Right ventricle myocardium inferior (tissue), 1 donor: ENCODE measurements at places on chromosomes 12 and 14.

DNA sequence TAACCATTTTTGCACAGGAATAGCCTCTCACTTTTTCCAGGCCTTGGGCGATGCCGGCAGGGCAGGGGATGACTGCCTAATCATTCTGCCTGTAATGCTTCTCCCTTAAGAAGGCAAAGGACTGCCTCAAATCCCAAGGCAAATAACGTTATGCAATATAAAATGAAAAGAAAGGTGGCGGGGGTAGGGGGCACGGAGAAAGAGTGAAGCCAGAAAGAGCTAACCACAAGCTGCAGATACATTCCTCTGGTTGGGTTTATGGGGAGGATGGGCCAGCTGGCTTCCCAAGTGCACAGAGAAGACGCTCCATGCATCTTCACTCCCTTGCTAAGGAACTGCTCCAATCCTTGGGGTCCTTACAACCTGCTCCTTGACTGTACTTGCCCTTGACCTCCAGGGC is 229.5 kb downstream of the FOXN3 start:
- no peak for DNase-seq

DNA sequence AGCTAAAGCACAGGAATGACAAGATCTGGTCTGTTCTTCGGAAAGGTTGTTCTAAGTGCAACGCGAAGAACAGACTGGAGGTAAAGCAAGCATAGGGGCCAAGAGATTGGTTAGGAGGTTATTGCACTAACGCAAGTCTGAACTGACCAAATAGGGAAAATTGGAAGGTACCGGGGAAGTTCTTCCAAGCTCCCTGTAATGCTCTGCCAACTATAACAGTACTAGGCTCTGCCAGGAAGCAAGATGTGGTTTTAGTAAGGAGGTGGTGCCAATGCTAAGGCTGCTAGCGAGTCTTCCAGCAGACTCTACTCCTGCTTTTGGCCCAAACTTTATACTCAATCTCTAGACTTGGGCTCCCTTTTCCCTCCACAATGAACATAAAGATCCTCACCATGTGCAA is 138.6 kb downstream of the PAWR start:
- no peak for DNase-seq

DNA sequence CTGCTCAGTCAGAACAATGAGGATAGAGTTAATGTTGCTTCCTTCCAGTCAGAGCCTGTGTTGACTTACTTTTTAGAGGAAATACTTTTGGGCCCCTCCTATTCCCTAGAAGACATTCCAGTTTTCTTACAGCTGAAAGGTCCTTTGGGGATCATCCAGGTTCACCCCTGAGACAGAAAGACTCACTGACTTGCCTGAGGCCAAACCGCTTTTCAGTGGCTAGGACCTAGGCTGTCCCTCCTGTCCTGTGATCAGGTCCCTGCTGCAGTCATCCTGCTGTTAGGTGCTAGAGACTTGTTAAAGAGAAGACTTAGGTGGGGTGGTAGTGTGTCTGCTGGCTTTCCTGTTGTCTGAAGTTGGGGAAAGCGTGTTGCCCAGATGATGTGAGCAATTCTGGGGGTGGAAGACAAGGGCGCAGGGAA is 39.6 kb downstream of the SUSD6 start:
- no peak for DNase-seq

DNA sequence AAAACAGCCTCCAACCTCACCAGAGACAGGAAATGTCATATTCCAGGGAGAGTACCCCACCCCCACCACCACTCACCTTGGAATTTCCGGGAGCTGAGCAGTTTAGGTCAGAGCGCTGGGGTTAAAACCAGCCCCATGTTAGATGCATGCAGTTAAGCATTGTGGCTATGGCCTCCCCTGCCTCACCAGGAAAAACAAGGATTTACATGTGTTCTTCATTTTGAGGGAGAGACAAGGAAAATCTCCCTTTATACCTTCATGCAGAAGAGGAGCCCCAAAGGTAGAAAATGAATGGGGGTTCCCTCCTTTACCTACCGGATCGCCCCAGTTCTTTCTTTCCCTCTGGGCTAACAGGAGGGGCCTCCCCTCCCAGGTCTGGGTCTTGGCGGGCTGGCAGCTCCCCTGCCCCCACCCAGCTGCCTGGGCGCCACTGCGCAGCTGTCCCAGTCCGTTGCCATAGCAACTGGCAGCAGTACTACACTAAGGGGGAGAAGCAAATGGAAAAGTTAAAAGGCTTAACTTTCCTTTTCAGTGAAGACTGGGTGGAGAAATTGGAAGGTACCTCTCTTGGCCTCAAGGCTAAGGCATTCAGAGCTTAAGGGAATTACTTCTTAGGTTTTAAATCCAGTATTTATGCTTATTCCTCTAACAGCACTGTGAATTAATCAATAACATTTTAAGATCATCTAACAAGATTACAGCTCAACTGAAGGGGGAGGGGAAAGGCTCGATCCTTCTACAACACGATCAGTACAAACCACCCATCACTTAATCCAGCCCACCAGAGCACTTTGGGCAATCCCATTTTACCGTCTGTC is 20.5 kb downstream of the CBX5 start:
- DNase-seq, result peak; percentile 80

DNA sequence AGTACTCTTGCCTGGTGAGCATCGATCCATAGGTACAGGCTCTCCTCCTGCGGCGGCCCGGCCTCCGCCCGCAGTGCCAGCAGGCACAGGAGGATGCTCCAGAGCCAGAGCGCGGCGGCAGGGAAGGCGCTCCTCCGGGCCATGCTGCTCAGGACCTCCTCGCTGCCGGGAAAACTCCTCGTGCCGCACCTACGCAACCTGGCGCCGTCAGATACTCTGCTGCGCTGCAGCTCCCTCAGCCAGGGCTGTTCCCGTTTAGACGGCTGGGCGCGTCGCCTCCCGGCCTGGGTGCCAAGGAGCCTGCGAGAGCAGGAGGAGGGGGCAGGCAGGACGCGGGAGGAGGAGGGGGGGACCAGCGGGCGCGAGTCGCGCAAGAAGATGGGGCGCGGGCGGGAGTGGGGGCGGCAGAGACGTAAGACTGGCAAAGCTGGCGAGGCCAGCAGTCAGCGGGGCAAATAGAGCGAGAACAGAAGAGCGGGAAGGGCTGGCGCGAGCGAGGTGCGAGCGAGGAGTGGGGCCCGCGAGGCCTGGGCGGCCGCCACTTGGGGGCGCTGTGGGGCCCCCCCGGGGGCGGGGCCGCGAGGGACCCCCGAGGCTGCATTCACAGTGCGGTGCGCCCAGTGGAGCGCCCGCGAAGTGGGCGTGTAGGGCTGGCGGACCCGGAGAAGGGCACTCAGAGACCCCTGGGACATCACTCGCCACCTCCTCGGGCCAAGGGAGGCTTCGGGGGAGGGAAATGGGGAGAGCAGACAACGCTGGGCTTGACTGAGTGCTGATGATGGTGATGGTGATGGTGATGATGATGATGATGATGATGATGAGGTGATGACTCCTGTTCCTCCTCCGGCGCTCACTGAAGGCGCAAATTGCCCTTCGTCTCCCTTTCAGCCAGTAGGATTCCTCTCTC is at the start of gene WIF1:
TSS of gene WIF1 (minus strand) at position 257 of the 907 bp plus-strand sequence. CDS start at position 143, 114 bp downstream.
- peak; percentile 72 for DNase-seq

GRCh38 chr14:104644656-104645378 is 40.2 kb upstream of the TMEM179 start:
- DNase-seq, result peak; percentile 3

- no peak for DNase-seq
Observed at GRCh38 chr14:71338153-71338552, 430.9 kb downstream of the PCNX1 start.

- DNase-seq, result no peak
Observed at GRCh38 chr12:92971859-92972524, 42.9 kb upstream of the EEA1 start.

DNA sequence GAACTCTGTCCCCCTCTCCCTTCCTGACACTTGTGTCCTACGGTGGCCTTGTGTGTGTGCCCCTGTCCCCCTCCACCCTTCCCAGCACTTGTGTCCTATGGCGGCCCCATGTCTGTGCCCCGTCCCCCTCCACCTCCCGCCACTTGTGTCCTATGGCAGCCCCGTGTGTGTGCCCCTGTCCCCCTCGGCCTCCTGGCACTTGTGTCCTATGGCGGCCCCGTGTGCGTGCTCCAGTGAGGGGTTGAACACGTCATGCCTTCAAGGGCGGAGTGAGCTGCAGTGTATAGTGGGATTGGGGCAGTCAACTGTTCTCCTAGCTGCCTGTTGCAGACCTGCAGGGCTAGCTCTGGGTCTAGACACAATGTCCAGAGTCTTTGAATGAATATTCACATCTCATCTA is 108.7 kb downstream of the GLT1D1 start:
- DNase-seq, result no peak

- DNase-seq, result no peak
Observed at GRCh38 chr12:54598970-54599369, 10.5 kb upstream of the PPP1R1A start.

DNA sequence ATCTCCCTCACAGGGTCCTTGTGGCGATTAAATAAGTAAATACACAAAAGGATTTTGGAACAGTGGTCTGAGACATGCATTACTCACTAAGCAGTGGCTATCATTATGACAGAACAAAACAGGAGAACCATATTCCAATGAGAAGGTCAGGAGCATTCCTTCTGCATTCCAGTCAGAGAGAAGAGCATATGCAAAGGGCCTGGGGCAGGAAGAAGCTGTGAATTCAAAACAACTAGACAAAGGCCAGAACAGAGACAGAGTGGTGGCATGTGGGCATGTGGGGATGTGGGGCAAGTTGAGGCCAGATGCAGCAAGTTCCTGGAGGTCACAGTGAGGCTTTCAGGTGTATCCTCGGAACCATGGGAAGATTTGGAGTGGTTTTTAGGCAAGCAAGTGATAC is 70.1 kb upstream of the VRK1 start:
- DNase-seq, result no peak

DNA sequence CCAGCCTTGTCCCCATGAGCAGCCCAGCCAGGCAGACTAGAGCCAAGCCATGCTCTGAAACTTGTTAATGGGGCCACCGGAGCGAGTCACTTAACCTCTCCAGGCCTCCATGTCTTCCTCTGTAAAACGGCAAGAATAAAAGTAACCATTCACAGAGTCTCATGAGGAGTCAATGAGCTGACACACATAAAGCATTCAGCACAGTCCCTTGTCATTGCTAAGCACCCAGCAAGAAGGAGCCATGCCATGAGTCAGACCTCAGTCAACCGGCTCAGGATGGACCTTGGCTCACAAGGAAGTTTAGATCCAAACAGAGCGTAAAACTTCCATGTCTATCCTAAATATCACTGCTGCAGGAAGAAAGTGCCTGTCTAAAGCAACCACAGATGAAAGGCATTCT is 10.6 kb downstream of the FICD start:
- DNase-seq, result no peak

DNA sequence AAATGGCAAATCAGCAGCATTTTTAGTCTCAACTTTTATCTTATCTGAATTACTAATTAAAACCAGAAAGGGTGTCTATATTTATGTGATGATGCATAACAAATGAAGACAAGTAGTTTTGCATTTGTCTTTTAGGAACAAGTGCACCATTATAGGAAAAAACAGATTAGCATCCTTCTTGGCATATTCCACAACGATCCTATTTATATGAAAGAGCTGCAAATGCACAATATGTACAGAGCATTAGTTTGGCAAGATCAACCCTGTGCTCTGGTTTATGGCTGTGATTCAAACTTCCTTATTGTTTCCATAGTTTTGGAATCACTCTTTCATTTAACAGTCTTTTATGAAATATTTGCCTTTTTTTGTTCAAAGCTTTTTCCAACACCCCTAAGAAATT is 486.8 kb downstream of the KCNH5 start:
- no peak for DNase-seq

DNA sequence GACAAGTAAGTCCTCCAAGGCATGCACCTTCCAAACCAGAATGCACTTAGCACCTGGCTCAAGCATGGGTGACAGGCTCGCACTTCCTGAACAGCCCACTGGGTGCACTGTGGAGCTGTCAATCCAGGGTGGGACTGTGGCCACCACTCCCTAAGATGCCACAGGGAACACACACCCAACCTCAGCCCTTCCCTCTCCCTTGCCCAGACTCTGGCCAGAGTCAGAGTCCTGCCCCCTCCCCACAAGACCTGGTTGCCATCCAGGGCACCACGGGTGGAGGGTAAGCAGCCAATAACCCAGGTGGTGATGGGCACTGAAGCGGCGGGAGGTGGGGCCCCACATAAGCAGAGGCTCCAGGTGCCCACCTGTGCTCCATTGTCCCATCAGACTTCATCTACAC is 160.6 kb downstream of the MYRFL start:
- DNase-seq, result no peak

- no peak for DNase-seq
Observed at GRCh38 chr12:40078266-40078665, 27.6 kb downstream of the SLC2A13 start.

- no peak for DNase-seq
Observed at GRCh38 chr12:92064422-92064821, 81.2 kb downstream of the BTG1 start.

- DNase-seq, result no peak
Observed at GRCh38 chr12:51921017-51921725, 13.9 kb downstream of the ACVRL1 start.

GRCh38 chr12:93636708-93637107 is 40.5 kb upstream of the CRADD start:
- no peak for DNase-seq

- no peak for DNase-seq
Observed at GRCh38 chr12:84929501-84929900, 16.9 kb upstream of the SLC6A15 start.

DNA sequence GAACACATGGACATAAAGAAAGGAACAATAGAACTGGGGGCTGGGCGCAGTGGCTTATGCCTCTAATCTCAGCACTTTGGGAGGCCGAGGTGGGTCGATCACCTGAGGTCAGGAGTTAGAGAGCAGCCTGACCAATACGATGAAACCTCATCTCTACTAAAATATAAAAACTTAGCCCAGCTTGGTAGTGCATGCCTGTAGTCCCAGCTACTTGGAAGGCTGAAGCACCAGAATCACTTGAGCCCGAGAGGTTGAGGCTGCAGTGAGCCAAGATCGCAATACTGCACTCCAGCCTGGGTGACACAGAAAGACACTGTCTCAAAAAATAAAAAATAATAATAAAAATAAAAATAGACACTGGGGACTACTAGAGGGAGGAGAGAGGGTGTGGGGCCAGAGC is 154.5 kb downstream of the SEC23A start:
- DNase-seq, result no peak

DNA sequence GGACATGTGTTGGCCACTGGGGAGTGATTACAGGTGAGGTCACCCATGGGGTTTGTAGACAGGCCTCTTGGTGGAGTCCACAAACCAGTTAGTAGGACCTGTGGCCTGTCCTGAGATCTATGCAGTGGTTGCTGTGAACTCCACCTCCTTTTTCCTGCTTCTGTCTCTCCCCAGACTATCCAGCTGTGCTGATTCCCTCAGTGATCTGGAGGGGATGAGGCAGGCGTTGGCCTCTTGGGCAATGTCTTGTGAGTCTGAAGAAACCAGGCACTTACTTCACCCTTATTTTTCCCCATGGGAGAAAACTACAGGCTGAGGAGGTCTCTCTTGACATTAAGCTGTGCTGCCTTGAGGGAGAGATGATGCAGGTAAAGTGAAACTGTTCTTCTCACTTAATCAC is 257.2 kb upstream of the PRICKLE1 start:
- DNase-seq, result no peak

DNA sequence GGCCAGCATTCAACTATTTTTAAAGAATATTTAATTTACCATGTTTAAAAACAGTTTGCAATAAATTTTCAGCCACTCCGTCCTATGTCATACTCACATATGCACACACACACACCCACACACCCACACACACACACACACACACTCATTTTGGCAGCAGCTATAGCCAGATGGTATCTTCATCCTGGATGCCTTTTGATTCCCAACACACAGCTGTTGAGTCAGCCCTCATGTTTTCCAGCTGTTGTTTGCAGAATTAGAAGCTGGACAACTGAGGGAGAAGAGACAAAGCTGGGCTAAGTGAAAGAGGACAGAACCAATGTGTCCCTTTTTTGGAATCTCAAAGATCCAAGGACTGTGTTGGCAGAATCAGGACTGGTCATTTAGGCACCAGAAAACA is 80.0 kb upstream of the EGLN3 start:
- no peak for DNase-seq
